ENCODE measurements at places on chromosomes 12 and 14.
A peak's percentile ranks its signal among the peaks of the same experiment; 100 is the strongest.

DNA sequence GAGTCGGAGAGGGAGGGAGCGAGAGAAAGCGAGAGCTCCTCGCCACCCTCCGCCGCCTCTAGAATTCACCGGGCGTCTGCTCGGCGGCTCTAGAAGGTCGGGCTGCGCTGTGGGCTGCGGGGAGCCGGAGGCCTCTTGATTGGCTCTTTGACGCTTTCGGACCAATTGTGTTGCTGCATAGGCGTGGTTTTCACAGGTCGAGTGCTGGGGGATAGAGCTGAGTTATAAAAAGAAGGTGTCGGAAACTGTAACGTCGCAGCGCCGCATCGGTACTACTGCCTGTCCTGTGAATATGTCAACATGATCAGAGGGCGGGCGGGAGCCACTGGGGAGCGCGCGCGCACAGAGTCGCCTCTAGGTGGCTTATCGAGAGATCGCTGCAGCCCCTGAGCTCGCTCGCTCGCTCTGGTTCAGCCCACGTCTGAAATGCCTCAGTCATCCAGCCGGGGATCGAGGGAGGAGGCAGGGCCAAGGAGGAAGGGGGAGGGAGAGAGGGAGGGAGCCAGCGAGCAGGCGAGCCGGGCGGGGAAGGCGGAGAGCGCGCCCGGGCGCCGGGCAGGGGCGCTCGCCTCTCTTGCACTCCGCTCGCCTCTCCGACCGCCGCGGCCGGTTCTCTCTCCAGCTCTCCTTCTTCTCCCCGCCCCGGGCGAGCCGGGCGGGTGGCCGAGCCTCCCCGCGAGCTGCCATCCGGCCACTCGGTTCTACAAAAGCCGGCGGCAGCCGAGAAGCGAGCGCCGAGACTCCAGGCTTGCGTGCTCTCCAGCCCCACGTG, at the start of gene TBX3:
Gene TBX3, minus strand, starts transcription at position 78 of the 772 bp plus-strand sequence. CDS start 975 bp downstream, outside the sequence.
- peak; percentile 68 for DNase-seq

- DNase-seq, result no peak
Observed at GRCh38 chr12:44827832-44828438, 48.2 kb downstream of the NELL2 start.

- no peak for DNase-seq
Observed at GRCh38 chr14:92719890-92720323, 28.5 kb downstream of the LGMN start.

GRCh38 chr14:54211551-54212308, 185.1 kb upstream of the CDKN3 start:
- peak; percentile 83 for DNase-seq

- DNase-seq, result no peak
Observed at GRCh38 chr12:17060260-17060659, 454.3 kb upstream of the LMO3 start.

GRCh38 chr12:23980826-23981225, 31.4 kb upstream of the SOX5 start:
- no peak for DNase-seq

DNA sequence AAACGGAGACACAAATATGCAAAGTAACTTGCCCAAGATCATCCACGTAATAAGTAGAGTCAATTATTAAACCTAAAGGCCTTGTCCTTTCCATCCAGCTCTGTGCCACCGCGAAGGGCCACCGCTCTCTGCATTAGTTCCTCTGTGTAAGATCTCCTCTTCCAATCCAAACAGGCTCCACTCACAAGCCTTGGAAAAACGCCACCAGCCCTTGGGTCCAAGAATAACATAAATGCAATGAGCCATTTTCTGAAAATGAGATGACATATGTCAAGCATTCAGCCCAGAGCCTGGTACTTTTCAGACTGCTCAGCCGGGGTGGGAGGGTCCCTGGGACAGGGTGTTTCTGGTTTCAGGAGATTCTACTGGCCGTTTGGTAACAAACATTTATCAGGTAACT, 30.0 kb downstream of the DGLUCY start:
- peak; percentile 19 for DNase-seq

DNA sequence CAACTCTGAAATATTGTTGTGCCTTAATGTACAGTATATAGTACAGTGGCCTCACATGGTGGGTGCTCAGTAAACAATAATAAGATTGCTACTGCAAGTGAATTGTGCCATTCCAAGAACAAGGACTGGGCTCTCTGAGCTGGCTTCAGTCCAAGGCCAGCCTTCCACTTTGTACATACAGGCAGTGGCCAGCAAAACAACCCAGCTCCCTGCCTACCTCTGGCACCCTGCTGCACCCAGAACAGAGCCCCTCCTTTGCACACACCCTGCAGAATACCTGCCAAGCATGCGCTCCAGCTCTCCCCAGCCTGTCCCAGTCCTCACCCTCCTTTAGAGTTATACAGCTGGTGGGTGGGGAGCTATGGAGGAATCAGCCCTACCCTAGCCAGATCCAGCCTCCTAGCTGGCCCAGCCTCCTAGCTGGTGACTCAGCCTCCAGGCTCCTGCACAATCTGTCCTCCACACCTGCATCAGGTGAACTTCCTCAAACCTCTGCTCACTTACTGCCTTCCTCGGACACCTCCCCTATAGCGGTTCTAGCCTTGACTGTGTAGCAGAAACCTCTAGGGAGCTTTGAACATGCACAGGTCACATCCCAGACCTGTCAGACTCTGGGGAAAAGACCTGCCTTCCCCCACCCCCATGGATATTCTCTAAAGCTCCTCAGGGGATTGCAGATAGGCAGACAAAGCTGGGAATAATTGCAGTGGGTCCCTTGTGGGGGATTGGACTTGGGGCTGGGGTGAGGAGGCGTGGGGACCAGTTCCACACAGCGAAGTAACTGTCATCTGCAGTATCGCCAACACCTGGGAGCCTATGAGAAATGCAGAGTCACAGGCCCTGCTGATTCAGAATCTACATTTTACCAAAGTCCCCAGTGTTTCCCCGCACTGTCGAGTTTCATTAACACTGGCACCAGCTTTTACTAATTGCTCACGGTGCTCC, 17.9 kb downstream of the ZDHHC22 start:
- no peak for DNase-seq

- DNase-seq, result no peak
Observed at GRCh38 chr12:585062-586061, 77.9 kb downstream of the NINJ2 start.

GRCh38 chr14:28152453-28153044, 614.0 kb upstream of the FOXG1 start:
- DNase-seq, result no peak

DNA sequence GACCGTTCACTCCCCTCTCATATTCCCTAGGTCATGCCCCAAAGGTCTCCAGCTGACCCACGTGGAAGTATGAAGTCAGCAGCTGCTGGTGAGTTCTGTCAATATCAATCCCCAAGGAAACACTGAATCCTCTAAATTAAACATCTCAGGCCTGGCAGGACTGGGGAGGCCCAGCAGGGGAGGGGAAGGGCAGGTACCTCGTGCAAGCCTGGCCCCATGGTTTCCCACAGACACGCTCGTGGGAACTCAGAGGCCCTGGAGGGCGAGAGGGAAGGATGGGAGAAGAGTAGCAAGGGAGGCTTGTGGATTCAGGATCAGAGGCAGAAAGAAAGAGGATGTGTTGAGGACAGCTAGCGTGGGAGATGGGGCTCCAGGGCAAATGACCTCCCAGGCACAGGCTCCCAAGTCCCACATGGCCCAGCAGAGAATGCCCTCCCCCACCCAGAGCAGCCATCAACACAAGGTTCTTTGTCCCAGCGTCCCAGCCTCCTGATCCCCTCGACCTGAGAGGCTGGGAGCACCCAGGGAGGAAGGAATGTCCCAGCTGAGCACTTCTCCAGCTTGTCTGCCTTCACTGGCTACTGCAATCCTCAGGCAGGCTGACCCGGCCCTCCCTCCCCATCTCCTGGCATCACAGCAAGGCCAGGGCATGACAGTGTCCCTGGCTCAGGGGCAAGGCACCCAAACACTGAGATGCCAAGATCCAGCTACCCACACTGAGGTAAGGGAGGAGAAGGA, 20.1 kb upstream of the RPLP0 start:
- DNase-seq, result no peak

DNA sequence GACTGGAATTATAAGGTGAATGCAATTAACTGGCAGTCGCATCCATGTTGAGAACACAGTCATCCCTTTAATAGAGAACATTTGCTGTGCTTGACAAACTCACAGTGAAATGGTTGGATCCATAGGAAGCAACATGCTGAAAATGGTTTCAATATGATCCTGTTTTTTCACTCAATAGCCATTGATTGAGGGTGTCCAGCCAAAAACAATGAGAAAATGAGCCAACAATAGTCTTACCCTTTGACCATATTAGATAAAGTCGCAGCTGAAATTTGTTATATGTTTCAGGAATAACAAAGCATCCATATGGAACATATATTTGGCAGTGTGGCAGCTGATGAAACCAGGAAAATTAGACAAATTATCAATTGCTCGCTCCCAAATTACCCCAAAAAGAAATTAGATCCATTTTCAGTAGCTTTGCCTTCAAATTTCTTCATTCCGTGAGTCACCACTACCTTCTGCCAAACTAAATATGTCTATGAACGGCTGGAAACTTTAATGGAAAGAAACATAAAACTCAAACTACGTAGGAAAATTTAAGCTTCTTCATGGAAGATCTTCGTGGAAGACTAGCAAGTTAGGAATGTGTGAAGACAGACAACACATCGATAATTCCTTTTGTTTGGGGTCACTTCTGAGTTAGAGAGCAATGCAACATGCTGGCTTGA, 17.4 kb downstream of the IGF1 start:
- no peak for DNase-seq
